NCI-H1092 (cell line): ENCODE measurements at places on chromosomes 6 and 20.

DNA sequence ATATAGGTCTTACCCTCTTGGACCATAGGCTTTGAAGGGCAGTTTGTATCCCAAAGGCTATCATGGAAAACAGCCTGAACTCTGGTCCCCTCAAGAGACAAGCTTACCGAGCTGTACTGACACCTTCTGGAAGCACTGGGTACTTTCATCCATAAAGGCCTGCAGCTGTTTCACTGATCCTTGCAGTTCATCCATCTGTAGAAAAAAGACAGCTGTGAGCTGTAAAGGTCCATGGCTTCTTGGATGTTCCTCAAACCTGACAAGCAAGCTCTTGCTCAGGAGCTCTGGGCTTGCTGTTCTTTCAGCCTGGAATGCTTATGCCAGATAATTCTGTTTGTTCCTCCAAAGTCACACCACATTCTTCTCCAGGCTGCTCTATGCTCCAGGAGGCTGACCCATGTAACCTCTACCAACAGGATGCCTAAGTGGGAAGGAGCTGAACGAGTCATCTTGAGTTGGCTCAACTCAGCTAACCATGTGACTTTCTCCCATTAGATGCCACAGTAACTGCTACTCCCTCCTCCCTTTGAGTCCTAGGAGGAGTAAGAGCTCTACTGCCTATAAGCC is 8.8 kb upstream of the NDRG3 start:
- DNase-seq, result peak; percentile 15

DNA sequence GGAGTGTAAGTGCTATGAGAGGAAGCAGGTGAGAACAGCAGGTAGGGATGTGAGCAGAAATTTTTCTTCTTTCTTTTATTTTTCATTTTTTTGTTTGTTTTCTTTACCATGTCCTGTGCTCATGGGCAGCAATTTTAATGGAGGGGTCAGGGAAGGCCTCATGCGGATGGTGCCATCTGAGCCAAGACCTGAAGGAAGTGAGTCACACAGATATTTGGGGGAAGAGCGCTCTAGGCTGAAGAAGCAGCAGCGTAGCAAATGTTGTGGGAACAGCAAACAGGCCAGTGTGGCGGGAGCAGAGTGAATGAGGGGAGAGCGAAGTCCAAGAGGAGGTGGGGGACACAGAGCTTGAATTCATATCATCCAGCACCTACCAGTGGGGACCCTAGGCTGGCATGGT is 12.7 kb downstream of the SPDEF start:
- DNase-seq, result no peak

- DNase-seq, result no peak
Measured at GRCh38 chr6:138655828-138656227, 117.7 kb upstream of the CCDC28A start.

DNA sequence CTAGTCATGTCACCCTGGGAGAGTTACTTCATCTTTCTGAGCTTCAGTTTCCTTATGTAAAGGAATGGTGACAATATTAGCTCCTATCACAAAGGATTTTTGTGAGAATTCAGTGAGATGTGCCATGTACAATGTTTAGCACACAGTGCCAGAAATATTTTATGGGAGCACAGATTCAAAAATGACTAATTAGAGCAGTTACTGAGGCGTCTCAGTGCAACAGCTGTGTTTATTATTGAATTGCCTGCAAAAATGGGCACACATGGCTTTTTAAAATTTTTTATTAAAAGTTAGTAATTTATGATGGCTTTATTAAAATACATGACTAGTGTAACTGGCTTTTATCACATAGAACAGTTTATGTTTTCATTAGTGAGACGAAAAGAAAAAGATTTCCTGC is 134.3 kb upstream of the AHI1 start:
- DNase-seq, result no peak

DNA sequence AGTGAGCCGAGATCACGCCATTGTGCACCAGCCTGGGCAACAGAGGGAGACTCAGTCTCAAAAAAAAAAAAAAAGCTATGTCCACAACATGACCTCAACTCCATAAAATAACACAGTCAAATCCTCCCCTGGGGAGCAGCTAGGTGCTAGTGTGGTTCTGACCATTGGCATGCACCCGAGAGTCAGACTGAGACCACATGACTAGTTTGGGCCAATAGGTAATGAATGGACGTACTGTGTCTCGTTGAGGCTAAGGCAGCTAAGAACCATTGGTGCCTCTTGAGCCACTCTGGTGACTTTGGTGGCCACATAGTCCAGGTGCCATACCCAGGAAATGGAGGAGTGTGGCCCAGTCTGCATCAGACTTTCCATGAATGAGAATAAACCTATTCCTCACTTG is 40.3 kb downstream of the ATP9A start:
- no peak for DNase-seq

DNA sequence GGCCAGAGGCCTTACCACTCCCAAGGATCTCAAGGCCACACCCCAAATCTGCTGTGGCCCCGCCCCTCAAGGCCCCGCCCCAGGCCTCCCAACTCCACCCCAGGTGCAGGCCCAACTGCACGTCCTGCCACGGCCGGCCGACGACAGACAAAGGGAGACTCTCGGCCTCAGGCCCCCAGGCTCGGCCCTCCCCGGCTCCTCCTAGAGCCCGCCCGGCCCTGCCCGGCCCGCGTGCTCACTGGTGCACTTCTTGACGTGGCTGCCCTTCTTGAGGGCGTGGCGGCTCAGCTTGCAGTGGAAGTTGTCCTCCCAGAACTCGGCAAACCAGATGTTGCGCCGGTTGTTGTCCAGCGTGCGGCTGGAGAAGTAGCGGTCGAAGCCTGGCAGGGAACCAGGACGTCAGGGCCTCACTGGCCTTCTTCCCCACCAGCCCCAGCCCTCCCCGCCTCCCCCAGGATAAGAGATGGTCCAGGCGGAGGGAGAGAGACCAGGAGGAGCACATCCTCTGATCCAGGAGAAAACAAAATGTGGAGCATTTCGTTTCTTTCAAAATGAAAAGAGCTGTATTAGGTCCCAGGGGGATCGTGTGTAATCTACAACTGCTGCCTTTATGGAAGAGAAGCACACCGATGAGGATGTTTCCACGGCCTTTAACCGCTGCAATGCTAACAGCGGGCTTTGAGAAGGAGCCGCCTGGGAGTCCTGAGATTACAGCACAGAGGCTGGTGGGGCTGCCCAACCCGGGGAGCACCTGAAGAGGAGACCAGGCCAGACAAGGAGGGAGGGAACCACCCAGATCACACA is 89.4 kb downstream of the GRM4 start:
- DNase-seq, result no peak

GRCh38 chr6:30238178-30238795 is 25.1 kb upstream of the TRIM26 start:
- DNase-seq, result no peak

DNA sequence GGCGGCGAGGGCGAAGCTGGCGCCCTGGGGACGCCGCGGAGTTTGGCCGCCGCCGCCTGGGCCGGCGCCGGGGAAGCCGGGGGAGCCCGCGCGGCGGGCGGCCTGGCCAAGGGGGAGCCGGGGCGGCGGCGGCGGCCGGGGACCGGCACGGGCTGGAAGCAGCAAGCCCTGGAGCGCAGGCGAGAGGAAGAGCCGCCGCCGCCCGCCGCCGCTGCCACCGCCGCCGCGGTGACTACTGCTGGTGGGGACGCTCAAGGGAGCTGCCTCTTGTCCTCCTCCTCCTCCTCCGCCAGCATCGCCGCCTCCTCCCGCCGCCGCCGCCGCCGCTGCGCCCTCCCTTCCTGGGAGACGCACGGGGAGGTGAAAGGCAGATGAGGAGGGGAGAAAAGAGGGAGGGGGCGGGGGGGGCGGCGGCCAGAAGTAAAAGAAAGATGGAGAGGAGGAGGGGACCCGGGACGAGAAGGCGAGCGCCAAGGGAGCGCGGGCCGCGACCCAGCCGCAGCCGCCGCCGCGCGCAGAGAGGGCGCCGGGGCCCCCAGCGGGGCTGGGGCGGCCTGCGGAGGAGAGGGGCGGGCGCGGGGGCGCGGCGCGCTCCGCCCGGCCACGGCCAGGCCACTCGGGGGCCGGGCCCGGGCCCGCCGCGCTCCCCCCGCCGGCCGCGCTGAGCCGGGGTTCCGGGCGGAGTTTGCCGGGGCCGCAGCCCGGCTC is 846 bp downstream of the PDE10A start:
- peak; percentile 33 for DNase-seq

DNA sequence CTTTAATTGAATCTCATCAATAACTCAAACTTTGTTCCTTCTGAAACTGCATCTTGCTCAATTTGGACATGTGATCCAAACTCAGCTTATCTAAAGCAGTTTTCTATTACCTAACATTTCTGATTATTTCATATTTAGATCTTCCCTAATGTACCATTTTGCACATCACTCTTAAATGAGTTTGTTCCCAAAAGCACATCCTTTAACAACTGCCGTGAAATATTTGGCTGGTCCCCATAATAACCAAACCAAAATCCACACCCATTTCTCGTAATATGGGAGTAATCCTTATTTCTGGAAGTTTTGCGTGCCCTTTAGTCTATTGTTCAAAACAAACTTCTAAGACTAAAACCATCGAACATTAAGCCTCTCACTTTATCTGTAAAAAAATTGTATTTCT is 94.9 kb downstream of the TASP1 start:
- no peak for DNase-seq

DNA sequence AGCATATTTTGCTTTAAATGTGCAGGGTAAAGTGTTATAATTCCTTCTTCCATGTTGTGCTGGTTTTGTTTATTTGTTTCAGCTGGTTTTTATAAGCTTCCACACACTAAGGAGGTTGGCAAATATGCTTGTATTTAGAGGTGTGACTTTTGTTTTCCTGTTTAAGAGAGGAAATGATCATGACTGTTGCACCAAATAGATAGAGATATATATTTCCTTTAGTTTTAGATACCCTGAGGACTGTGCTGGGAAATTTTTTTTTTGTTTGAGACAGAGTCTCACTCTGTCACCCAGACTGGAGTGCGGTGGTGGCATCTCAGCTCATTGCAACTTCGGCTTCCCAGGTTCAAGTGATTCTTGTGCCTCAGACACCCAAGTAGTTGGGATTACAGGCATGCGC is 5.8 kb downstream of the TBPL1 start:
- DNase-seq, result no peak

DNA sequence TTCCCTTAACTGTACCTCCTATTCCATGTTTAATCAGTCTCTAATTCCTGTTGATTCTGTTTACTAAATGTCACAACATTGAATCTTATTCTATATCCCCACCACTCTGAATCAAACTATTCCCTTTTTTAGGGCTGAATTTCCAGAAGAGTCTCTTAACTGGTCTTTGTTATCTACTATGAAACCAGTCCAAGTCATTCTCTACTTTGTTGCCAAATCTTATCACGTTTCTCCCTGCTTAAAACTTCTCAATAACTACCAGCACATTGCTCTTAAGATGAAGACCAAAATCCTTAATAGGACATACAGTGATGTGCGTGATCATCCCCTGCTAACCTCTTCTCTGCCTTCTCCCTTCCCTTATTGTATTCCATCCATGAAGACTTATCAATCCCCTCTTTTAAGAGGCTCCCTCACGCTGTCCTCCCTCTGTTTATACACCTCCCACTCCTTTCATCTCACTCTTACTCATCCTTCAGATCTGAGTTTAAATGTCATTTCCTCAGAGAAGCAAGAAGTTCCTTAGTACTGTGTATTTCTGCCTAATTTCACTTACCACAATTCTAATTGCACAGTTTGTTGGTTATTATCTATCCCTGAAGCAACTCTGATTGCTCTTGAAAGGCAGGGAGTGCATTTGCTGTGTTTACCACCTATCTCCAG is 143.0 kb upstream of the AHI1 start:
- no peak for DNase-seq

GRCh38 chr6:142187209-142187608 is 40.1 kb downstream of the VTA1 start:
- no peak for DNase-seq

- DNase-seq, result no peak
Measured at GRCh38 chr6:1406306-1407072, 17.1 kb downstream of the FOXF2 start.

GRCh38 chr20:62349556-62350097 is 17.5 kb downstream of the LAMA5 start:
- DNase-seq, result no peak

DNA sequence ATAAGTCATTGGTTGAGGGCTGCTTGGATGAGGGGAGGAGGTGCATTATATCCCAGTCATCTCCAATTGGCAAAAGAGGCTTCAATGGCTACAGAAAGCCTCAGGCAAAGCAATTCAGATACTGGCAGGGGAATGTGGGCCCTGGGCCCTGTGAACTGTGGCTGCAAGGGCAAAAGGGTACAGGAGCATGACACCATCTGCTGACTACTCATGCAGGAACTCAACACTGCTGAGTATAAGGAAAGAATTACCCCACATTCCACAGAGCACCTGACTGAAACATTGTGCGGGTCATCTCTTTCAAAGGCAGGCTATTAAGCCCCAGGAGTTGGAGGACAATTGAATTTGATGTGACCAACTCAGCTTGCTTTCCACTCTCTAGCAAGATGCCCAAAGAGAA is 92.1 kb upstream of the SPTLC3 start:
- DNase-seq, result no peak

GRCh38 chr6:75333676-75334200 is 49.1 kb upstream of the TMEM30A start:
- DNase-seq, result no peak

GRCh38 chr6:100404051-100404450 is 60.7 kb downstream of the SIM1 start:
- DNase-seq, result no peak

GRCh38 chr6:123742626-123743025 is 61.0 kb upstream of the NKAIN2 start:
- DNase-seq, result no peak

GRCh38 chr6:39080246-39080875 is 31.8 kb downstream of the GLP1R start:
- DNase-seq, result no peak

DNA sequence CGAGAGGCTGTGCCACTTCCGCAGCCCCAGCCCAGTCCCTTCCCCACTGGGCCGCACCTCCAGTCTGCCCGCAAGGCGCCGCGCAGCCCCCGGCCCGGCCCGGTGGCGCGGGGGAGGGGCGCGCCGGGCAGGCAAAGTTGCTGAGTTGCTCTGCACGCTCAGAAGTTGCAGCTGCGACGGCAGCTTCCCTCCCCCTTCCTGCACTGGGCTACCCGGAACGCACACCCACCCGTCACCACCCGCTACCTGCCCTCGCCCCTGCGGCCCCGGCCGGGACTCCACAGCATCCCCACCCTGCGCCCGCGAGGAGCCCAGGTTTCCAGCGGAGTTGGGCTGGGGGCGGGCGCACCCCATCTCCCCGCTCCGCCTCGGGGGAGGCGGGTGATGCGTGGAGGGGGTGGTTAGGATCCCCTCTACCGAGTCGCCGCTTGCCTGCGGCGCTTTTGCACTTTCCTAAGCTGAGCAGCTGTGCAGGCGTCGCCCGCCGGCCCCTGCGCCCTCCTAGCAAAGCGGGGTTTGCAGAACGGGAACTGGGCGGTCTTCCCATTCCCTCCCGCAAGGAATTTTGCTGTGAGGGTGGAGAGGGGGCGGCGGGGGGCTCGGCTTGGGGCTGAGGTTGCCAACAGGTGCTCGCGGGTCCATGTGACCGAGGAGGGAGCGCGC is 55.9 kb upstream of the RREB1 start:
- DNase-seq, result peak; percentile 3

- DNase-seq, result peak; percentile 64
Measured at GRCh38 chr20:22333885-22334545, 250.4 kb downstream of the FOXA2 start.

- no peak for DNase-seq
Measured at GRCh38 chr6:158391276-158391675, 79.0 kb downstream of the TULP4 start.

GRCh38 chr6:33808641-33809180 is 4.9 kb upstream of the MLN start:
- DNase-seq, result no peak

GRCh38 chr6:18168264-18168663 is 13.0 kb downstream of the KDM1B start:
- DNase-seq, result no peak
